Stimulated activated CD8-positive, alpha-beta memory T cell treated with anti-CD3 and anti-CD28 coated beads, Interleukin-7, amount 100 ng/mL, for 1 hour (primary cell): ENCODE measurements at places on chromosomes 16 and 17.

GRCh38 chr17:66230922-66231591, 1.8 kb upstream of the APOH start:
- no peak for DNase-seq

DNA sequence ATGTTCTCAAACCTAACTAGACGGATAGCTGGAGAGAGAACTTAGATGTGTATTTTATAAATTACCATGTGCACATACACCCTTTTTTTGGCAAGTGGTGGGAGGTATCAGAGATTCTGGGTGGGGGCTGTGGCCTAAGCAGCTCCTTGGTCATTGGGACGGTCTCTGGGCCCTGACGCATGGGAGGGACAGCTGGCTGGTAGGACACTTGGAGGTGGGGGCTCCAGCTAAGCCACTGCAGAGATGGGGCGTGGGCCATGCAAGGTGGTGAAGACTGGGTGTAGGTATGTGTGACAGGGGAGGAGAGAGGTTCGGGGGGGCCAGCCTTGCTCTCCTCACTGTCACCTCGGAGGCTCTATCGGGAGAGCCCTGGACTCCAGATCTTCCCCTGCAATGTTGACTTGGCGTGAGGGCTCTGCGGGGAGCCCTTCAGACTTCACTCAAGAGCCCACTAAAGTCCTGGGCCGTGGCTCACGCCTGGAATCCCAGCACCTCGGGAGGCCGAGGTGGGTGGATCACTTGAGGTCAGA, 17.1 kb downstream of the C1QTNF1 start:
- no peak for DNase-seq

GRCh38 chr17:2892305-2892971, 96.2 kb downstream of the RAP1GAP2 start:
- DNase-seq, result no peak

DNA sequence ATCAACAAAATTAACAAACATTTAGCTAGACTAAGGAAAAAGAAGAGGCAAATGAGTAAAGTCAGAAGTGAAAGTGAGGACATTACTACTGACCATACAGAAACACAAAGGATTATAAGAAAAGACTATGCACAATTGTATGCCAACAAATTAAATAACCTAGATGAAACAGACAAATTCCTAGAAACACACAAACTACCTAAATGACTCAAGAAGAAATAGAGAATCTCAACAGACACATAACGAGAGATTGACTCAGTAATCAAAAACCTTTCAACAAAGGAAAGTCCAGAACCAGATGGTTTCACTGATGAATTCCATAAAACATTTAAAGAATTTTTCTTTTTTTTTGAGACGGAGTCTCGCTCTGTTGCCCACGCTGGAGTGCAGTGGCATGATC, 35.7 kb upstream of the MYLK3 start:
- no peak for DNase-seq

DNA sequence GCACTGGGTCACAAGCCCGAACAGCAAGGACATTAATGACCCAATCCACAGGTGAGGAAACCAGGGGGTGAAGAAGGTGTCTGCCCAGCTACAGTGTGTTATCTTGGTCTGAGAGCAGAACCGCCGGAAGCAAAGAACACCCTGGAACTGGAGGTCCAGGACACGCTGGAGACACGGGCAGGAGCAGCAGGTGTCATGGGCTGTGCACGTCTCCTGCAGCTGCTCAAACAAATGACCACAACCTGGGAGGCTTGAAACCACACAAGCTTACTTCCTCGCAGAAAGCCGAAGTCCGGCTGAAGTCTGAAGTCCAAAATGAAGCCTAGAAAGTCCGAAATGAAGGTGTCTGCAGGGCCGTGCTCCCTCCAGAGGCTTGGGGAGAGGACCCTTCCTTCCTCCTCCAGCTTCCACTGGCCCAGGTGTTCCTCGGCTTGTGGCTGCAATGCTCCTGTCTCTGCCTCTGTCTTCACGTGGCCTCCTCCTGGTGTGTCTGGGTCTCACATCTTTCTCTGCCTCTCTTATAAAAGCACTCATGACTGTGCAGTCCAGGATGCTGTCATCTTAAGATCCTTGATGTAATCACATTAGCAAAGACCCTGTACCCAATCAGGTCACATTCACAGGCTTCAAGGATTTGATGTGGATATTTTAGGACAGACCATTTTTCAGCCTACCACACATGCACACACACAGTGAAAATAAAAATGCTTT, 351.2 kb downstream of the C16orf95 start:
- no peak for DNase-seq

DNA sequence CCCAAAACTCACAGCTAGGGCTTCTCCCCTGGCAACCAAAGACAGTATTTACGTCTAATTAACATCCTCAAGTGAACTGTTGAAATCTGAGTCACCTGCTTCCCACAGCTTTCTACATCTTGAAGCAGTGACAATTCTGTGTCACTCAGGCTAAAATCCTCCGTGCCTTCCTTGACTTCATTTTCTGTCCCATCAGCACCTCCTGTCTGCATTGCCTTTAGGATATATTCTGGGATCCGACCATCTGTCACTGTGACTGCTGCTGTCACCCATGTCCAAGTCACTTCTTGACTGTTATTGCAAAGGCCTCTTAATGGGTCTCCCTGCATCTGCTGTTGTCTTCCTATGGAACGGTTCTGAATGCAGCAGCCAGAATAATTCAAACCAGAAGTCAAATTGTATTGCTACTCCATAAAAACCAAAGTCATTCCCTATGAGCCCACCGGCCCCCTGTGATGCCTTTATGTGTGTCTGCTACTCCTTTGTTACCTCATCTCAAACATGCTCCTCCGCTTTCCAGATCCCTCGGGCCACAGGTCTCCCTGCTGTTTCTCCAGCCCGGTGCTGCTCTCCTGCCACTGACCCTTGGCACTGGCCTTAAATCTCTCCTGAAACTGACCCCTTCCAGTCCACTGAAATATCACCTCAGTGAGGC, 56.9 kb downstream of the WWP2 start:
- DNase-seq, result no peak
